ENCODE measurements at places on chromosomes 1 and 21.

GRCh38 chr21:35511696-35512162 is 462.6 kb upstream of the RUNX1 start:
- DNase-seq: no peak

DNA sequence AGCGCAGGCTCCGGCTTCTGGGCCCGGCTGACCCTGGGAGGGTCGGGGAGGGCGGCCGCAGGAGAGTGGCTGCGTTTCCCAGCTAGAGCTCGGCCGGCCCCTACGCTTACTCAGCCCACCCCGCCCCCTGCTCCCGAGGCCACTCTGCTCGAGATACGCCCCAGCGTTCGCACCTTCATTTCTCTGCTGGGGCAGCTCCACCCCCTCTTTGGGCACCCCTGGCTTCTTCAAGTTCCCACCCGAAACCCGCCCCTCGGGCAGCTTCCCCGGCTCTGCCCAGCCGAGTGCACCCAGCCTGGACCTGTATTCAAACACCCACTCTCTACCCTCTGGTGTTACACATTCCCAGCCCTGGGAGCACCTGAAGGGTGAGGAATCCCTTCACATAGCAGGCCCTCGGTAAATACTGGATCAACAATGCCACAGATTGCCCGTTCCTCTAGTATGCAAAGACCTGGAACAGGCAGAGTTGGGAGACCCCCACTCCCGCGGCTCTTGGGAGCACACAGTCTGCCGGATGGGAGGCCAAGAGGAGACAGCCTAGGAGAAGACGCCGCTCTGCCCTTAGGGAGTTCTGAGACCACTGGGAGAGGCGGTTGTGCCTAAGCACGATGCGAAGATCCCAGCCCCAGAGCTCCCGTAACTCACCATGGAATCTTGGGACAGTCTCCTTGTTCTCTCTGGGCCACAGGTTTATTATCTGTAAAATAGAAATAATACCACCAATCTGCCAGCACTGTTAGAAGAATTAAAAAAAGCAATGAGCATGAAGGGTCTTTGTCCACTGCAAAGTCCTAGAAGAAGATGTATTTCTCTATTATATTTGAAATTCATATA is 566 bp upstream of the PAQR7 start:
- DNase-seq: no peak

- peak; percentile 49 for DNase-seq
These were observed 22.9 kb downstream of the SAMSN1 start for GRCh38 chr21:14523234-14523633.

- no peak for DNase-seq
These were observed 8.3 kb upstream of the CSRP1 start for GRCh38 chr1:201515062-201515750.

DNA sequence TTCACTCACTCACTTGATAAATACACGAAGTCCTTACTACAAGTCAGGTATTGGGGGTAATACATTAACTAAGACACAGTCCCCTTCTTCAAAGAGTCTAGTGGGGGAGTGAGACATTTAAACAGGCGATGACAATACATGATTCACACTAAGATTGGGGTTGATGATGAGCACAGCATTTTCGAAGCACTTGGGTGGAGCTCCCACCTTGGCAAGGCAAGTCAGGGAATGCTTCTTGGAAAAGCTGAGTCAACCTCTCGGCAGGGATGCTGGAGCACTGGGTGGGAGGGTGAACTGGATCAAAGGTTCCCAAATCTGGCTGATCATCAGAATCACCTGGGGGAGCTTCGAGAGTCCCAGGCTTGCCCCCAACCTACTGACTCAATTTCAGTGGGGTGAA is 57.9 kb upstream of the ENAH start:
- no peak for DNase-seq

DNA sequence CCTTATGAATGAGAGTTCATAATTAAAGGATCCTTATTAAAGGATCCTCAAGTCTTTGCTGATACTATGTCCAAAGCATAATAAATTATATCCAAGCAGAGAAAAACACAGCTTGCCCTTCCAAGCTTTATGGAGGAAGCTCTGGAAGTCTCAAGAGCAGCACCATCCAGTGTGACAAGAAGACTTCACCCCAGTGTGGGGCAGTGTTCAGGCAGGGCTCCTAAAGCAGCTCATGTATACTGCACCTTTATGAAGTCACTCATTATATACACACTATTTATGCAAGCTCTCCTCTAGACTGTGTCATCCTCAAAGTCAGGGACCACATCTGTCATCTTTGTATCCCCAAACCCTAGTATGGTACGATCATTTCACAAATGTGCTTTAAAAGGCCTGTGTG is 11.9 kb upstream of the CCN1 start:
- no peak for DNase-seq

- no peak for DNase-seq
These were observed 51.2 kb downstream of the TENT5C start for GRCh38 chr1:117657031-117657430.

GRCh38 chr1:205374210-205375078 is 17.7 kb upstream of the KLHDC8A start:
- no peak for DNase-seq

DNA sequence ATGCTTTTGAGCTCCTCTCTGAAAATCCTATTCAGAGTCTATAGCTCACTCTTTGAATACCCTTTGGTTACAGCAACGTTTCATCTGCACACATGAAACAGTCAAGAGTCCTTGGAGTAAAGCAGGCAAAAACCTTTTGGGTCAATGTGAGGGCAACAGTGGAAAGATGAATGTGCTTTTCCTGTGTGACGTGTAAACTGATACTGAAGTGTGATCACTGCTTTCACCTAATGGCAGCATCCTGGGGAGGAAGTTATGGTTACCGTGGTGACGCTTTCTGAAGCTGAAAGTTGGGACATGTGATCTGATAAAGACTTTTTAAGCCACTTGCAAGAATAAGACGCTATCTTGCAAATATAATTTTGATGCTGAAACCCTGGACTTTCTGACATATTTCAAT is 160.0 kb downstream of the SEC16B start:
- no peak for DNase-seq

- no peak for DNase-seq
These were observed 20.2 kb downstream of the SDC3 start for GRCh38 chr1:30888391-30888790.

- DNase-seq: no peak
These were observed 34.6 kb downstream of the IL12RB2 start for GRCh38 chr1:67342076-67342890.

- DNase-seq: no peak
These were observed 29.1 kb downstream of the TRPM2 start for GRCh38 chr21:44382536-44382935.

DNA sequence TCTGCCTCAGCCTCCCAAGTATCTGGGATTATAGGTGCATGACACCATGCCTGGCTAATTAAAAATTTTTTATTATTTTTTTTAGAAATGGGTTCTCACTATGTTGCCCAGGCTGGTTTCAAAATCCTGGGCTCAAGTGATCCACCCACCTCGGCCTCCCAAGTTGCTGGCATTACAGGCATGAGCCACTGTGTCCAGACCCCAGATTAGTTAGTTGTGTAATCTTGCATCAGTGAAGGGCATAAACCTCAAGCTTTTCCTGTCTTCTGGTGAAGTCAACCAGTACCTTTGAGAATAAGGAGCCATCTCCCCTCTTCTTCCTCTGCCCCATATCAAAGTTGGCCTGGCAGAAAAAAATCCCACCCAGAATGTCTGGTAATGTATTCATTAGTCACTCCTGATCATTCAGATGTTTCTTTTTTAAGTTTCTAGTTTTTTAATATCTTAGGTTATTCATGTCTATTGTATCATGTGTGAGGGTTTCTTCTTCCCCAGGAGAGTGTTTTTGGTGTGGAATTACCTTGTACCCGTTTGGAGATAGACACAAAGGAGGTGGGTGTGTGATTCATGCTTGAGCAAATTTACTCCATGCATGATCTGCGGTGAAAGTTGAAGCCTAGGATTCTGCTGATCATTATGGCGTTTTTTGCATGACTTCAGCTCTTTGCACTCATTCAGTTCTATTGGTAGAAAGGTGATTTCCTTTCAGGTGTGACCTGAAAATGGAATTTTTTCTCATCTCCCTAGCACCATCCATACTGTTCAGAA is 144.0 kb downstream of the FMN2 start:
- DNase-seq: no peak

DNA sequence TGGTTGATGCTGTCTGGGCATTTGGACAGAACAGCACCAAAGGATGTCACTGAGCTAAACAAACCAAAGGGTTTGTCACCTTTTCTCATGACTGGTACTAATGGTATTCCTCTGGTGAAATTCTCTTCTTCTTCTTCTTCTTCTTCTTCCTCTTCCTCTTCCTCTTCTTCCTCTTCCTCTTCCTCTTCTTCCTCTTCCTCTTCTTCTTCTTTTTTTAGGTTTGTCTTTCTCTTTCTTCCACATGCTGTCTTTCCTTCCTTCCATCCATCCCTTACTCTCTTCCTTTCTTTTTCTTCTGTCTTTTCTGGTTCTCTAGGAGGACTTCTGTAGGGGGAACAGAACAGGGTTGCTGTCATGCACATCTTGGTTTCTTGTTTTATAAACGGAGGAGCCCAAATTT is 9.3 kb upstream of the IGFN1 start:
- no peak for DNase-seq

- DNase-seq: no peak
These were observed 22.0 kb downstream of the FOXO6 start for GRCh38 chr1:41383094-41383852.

DNA sequence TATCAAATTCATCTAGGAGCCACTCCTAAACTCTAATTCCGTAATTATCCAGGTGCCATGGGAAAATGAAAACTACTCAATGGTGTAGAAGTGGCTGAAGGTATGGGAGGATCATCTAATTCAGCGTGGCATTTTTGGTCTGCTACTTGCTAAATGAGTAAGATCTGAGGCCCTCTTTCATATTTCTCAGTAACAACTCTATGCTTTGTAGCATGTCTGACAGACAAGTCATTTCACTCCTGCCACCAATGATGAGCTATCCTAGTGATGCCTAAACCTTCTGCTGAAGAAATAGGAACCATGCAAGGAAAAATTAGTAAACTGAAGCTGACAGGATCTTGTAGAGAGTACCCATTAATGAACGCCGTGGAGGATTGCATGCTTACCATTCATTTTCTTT is 145.3 kb downstream of the NTNG1 start:
- no peak for DNase-seq

- no peak for DNase-seq
These were observed 26.3 kb upstream of the RNF19B start for GRCh38 chr1:32990887-32991286.

DNA sequence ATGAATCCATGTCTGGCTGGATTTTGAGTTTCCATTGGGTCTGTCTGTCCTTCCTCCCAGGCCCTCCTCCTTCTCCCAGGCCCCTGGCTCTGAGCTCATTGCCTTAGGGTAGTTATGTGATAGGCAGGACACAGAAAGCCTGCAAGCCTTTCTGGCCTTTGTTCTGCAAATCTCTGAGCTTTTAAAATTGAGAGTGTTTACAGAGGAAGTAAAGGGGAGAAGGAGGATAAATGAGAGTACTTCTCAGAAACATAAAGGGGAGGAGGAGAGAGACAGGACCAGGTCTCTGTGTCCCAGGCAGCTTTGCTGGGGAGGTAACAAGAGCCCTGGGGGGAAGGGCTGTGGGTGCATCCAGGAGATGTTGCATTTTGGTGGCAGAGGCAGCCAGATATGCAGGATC is 126.7 kb downstream of the FOXD2 start:
- DNase-seq: no peak

DNA sequence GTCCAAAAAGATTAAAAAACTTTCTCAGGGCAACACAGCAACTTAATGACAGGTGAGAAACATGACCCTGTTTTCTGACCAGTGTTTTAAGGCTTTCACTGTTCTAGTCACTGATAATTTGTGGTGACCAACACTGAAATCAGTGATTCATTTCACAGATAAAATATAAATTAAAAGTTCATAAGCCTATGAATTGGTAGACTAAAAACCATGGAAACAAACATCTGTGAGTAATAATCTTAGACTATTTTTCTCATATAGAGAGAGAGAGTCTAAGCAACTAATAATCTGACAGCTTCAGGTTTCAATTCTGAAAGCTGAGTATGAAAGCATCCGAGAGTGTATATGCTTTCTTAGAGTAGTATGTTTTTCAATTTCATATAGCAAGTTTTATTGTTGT is 536.9 kb downstream of the ADGRL2 start:
- DNase-seq: no peak

- no peak for DNase-seq
These were observed 31.6 kb downstream of the KRTAP20-3 start for GRCh38 chr21:30674312-30674711.

GRCh38 chr1:231046730-231047395 is 6.8 kb upstream of the FAM89A start:
- no peak for DNase-seq

- no peak for DNase-seq
These were observed at the start of gene EDN2 for GRCh38 chr1:41484402-41485241. Gene EDN2, minus strand, starts transcription at chr1:41484683. Its CDS starts 82 bp downstream, at chr1:41484601.

Measured in stimulated activated CD8-positive, alpha-beta memory T cell treated with anti-CD3 and anti-CD28 coated beads, Interleukin-15, amount 100 ng/mL, for 48 hours (primary cell).